ENCODE measurements at places on chromosomes 6 and 20.

- no peak for DNase-seq
These were observed 248.6 kb upstream of the QKI start for GRCh38 chr6:163165922-163166321.

GRCh38 chr6:33990061-33990541 lies 155.8 kb downstream of the GRM4 start:
- DNase-seq = no peak

- no peak for DNase-seq
These were observed 22.4 kb upstream of the BACH2 start for GRCh38 chr6:90319044-90319443.

DNA sequence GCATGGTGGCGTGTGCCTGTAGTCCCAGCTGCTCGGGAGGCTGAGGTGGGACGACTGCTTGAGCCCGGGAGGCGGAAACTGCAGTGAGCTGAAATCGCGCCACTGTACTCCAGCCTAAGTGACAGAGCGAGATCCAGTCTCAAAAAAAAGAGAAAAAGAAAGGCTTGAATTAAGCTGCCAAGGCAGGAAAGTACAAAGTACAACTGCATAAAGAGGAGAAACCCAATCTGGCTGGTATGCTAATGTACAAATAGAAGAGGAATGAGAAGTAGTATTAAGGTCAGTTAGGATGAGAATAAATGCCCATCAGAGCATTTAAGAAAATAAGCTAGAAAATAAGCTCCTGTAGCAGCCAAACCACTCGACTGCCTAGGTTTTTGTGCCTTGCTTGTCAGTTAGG lies 23.1 kb upstream of the RPN2 start:
- DNase-seq = no peak

DNA sequence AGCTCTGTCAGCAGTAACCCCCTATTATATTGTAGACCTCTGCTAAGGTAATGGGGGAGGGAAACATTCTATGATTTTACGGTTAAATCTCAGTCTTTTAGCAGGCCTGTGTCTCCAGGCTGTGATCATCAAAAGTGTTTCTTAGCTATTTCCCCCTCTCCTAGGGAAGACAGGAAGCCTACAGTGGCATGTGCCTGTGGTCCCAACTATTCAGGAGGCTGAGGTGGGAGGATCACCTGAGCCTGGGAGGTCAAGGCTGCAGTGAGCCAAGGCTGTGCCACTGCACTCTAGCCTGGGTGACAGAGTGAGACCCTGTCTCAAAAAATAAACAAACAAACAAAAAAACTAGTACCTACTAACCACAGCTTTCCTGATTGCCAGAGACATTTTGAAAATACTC lies 67.9 kb downstream of the DNAAF9 start:
- DNase-seq = no peak

GRCh38 chr20:38779247-38780097 lies 26.0 kb upstream of the PPP1R16B start:
- no peak for DNase-seq

DNA sequence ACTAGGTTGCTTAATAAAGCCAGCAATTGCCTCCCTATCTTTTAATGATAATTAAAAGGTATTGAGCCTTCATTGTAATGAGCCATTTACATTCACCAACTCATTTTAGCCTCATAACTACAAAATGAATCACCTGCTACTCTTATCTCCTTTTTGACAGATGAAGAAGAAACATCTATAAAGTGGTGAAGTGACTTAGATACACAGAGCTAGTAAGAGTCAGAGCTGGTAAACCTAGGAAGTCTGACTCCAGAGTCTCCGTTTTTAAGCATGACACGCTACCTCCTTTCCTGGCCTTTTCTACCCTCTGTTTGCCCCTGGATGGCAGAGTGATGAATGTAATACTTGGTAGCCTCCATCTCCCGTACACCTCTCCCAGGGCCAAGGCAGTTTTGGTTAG lies 93.5 kb downstream of the SPTLC3 start:
- DNase-seq = no peak

- DNase-seq = no peak
These were observed 19.2 kb downstream of the PHACTR1 start for GRCh38 chr6:12735786-12736185.

- DNase-seq = no peak
These were observed 1.1 kb upstream of the CLIC1 start for GRCh38 chr6:31737315-31737990.

- no peak for DNase-seq
These were observed 248.1 kb upstream of the OPRM1 start for GRCh38 chr6:153790876-153791473.

GRCh38 chr20:49276161-49276960 lies 1.5 kb downstream of the ZNFX1 start:
- no peak for DNase-seq

DNA sequence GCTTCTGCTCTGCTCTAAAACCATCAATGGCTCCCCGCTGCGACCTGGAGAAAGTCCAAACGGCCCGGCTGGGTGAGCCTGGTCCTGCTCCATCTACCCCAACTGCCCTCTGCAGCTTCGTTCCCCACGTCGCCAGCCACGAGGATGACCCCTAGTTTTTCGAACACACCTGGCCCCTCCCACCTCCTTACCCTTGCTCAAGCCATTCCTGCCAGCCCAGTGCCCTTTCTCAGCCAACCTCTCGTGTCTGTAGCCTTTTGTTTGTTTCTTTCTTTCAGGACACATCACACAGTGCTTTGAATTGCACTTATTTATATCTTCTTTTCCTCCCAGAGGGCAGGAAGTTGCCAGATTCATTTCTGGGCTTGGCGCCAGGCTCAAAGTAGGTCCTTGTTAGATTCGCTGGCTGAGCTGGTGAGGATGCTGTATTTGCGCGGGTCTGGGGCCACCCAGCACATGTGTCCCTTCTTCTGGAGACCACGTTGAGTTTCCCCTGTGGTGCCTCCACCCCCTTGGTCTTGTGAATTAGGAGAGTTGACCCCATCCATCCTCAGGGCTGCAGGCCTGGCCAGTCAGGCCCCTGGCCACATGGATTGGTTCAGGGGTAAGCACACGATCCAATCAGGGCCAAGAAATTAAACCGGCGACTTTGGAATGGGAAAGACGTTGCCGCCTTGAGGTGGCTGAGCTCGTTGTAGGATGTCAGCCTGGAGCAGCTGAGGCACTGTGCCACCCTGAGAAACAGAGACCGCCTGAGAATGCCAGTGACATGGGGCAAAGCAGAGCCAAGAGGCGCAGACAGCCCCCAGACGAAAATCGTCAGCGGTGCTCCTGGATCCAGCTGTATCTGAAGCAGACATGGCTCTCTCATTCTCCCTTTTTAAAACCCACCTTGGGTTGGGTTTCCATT lies 156.0 kb downstream of the CEBPB start:
- no peak for DNase-seq

GRCh38 chr6:35552285-35552917 lies 39.7 kb upstream of the TULP1 start:
- DNase-seq = peak; percentile 15

DNA sequence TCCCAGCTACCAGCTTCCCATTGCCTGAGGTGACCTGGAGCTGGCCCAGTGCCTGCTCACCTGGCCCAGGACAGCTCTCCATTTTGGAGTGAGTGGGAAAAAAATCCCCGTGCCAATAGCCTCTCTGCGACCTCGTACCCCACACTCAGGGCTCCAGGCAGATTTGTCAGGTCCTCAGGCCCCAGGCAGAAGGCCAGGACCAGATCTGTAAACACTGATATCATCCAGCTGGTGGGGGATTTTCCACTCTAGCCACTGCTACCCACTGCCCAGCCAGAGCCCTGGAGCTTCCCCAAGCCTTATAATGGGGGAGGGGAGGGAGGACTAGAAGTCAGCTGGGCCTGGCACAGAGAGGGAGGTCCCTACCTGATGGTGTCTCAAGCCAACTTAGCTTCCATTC lies 1.3 kb upstream of the PGC start:
- DNase-seq = no peak

DNA sequence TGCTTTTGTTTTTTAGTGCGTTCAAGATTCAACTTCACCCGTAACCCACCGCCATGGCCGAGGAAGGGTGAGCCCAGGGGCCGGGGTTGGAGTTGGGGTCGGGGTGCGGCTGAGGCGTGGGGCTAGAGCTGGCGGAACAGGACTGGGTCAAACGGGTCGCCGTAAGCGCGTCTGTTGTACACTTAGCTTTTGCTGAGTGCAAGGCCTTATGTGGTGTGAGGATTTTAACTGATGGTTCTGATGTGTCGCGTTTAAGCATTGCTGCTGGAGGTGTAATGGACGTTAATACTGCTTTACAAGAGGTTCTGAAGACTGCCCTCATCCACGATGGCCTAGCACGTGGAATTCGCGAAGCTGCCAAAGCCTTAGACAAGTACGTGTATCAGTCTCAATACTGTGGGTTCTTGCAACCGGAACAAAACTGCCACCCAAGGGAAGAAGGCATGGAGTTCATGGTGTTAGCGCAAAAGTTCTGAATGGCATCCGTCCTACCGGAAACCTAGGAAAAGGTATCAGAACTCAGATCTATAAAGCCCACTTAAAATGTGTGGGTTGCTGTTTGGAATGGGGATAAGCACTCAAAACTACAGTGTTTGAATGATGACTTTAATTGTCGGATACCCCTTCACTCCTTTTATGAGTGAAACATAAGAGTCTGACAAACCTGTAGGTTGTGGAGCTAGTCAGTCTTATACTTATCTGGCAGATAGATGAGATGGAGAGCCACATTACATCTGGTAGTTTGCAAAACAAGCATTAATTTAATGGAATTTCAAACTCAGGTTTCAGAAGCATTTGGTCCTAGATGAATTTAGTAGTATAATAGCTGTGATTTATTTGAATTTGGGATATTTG lies 574 bp downstream of the RPS12 start:
- no peak for DNase-seq

DNA sequence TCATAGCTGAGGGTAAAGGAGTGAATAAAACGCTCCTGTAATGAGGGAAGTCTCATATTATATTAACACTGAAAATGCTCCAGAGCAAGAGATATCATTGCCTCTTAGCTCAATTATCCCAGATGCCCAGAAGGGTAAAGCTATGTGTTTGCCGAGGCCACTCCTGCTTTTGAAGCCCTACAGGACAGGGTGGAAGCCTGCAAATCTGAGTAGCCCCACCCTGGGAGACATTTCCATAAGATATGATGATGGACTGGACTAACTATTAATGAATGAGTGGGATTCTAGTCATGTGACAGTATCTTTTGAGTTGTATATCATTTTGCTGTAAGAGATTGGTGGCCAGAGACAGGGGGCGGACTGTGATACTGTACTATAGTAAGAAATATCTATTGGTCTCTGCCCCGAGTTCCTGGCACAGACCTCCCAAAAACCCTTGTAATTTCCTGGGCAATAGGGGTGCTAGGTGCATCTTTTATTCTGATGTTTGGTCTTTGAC lies 10.5 kb upstream of the SLC22A2 start:
- DNase-seq = no peak

- no peak for DNase-seq
These were observed 672.1 kb downstream of the HACE1 start for GRCh38 chr6:104187616-104188015.

DNA sequence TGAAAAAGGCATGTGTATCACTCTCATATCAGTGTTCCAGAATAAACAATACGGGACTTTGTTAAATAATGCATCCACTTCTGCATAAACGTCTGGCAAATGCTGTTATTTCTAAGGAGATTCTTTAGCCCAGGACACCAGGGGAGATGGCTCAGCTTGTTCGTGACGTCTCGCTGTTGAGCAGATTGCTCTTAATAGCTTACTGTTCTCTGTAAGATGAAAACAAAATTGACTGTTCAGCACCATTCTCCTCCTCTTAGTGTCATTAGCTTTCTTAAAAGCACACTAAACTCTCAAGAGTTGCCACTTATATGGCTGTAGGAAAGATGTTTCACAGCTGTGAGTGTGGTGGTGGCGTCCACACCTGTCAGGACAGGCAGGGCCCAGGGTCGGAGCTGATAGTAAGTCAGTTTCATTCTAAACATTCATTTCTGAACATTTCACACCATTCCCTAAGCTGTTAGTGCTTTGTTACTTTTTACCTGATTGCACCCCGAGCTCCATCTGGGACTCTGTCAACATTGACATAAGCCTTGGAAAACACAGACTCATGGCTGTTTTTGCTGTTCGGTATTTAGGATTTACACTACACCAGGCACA lies 132.1 kb downstream of the ZDHHC14 start:
- DNase-seq = no peak

DNA sequence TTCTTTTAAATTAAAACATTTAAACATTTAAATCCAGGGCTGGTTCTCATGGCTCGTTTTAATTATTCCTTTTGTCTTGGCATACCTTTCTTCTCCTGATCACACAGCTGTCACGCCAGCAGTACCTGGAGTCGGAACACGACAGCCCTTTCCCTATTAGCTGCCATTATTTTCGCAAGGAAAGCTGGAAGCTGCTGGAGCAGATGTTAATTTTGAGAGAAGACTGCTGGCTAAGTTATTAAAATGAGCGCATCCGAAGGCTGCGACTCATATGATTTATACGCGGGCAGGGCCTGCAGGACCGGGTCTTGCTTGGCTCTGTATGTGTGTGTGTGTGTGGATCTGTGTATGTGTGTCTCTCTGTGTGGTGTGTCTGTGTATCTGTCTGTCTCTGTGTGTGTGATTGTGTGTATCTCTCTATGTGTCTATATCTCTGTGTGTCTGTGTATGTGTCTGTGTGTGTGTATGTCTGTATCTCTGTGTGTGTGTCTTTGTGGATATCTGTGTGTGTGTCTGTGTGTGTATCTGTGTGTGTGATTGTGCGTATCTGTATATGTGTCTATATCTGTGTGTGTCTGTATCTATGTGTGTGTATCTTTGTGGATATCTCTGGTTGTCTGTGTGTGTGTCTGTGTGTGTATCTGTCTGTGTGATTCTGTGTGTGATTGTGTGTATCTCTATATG lies 191.5 kb downstream of the CDH4 start:
- DNase-seq = no peak

- no peak for DNase-seq
These were observed 132.2 kb upstream of the RREB1 start for GRCh38 chr6:6975459-6976111.

GRCh38 chr20:2315440-2315778 lies 19.6 kb downstream of the TGM3 start:
- no peak for DNase-seq

GRCh38 chr6:53244958-53245357 lies 96.3 kb upstream of the GCM1 start:
- peak; percentile 72 for DNase-seq

GRCh38 chr20:21956591-21956990 lies 251.1 kb downstream of the PAX1 start:
- DNase-seq = no peak

GRCh38 chr6:148177589-148178233 lies 164.9 kb upstream of the SASH1 start:
- DNase-seq = no peak

DNA sequence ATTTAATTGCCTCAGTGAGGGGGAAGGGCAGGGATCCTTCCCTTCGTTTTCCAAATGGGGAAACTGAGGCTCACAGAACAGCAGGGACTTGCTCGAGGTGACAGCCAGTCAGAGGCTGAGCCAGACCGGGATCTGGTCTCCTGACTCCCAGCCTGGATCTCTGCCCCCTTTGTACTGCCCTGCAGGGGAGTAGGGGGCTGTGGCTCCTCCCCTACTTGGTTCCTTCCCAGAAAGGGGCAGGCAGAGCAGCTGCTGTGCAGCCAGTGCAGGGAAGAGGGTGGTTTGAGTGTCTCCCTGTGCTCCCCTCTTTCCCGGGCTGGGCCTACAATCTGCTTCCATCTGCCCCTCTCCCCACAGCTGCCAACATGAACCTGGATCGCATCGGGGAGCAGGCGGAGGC lies 37.6 kb downstream of the UQCC2 start:
- no peak for DNase-seq
